ENCODE measurements at places on chromosomes 11 and 22. TPM values are rescaled to one million over a fixed set of nuclear protein-coding genes. Genes with fewer than 3 reads are reported as not detected.
A peak's percentile ranks its signal among the peaks of the same experiment; 100 is the strongest.

- no peak for DNase-seq
These were observed 12.8 kb downstream of the ATM start for GRCh38 chr11:108235633-108236032.

DNA sequence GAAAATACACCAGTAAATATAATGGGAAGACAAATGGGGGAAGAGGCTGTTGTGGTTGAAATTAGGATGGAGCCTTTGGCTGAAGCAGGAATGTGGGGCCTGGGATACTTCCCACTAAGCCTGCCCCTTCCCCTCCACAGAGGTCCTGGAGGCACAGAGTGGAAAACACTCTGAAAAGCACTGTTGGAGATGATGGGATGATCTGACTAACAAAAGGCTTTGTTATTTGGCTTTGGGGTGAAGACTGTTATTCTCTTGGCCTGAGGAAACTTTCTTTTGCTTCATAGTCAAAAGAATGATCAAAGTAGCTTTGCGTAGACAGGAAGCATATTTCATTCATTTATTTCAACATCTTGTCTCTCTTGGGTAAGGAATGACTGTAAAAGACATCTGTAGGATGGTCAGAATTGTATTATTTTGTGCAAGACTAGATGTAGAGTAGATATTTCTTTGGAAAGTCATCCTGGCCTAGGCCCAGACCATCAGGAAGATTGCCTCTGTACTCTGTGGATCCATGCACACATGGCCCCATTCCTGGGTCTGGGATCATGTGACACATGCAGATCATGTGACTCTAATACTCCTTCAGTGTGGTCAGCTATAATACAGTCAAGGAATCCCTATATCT is 111.4 kb downstream of the SPON1 start:
- DNase-seq: no peak

- peak; percentile 65 for DNase-seq
These were observed 3.2 kb downstream of the LRRC32 start for GRCh38 chr11:76667271-76667818.

DNA sequence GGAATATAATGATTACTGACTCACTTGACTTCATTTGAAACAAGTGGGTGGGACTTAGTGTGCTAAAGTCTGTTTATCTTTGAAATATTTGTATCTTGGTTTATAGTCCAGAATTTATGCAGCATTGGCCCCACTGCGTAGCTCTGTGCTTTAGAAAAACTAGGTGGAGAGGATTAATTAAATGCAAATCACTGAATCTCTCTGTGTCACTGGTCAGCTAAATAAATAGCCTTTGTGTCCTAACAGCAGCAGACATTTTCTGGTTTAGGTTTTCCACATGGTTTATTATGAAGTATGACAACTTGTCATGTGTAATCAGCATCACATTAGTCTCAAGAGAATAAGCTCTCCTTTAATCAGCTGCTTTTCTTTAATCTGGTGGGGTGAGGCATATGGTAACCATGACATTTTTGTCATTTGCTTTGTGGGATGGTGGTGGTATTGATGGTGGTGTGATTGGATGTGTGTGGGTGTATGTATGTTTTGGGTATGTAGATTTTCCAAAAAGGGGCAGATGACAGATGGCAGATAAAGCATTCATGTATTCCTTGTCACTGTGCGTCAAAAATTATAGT is 33.9 kb downstream of the BCL2L13 start:
- DNase-seq: no peak

GRCh38 chr11:70860888-70861287 is 391.5 kb downstream of the SHANK2 start:
- no peak for DNase-seq

- no peak for DNase-seq
These were observed 1041.3 kb downstream of the OPCML start for GRCh38 chr11:132490978-132491377.

Gene GUCY1A2
- total RNA-seq: under 0.01 TPM

Gene APOBEC3F
- 5.1 TPM for total RNA-seq

Data from osteoblast (primary cell).